ENCODE measurements at places on chromosomes 7 and 10. TPM values are rescaled to one million over a fixed set of nuclear protein-coding genes. Genes with fewer than 3 reads are reported as not detected.

The HOXA4 gene
- 0.98 TPM for total RNA-seq

The AKR1B15 gene
- total RNA-seq, result not detected

The ZNF727 gene
- 2.2 TPM for total RNA-seq

The AZGP1 gene
- 262 TPM for total RNA-seq

The UNCX gene
- not detected for total RNA-seq

The PTPRZ1 gene
- 0.97 TPM for total RNA-seq

The TRIL gene
- 0.83 TPM for total RNA-seq

The KCNH2 gene
- 1.4 TPM for total RNA-seq

DNA sequence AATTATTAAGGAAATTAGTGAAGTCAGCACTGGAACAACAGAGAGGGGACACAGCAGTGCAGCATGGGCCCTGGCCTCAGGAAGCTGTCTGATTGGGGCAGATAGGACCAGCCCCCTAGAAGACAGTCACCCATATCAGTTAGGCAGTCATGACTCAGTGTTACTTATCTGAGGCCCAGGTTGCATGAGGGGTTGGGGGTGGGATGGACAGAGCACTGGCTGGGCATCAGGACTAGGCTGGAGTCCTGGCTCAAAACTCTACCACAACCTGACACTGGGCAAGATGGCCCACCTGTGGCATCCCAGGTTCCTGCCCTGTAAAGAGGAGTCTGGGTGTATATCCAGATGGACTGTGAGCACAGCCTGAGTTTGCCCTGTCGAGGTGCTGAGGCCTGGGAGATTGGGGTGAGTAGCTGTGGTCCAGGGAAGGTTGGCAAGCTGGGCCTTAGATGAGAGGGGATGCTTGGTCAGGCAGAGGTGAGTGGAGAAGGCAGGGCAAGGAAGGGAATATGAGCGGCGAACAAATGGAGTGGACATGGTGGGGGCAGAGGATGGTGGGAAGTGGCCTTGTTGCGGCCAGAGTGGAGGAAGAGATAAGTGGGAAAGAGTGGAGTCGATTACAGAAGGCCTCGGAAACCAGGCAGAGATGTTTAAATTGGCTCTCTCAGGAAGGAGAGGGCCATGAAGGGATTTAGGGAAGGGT, 37.5 kb downstream of the HK1 start:
- no peak for DNase-seq

DNA sequence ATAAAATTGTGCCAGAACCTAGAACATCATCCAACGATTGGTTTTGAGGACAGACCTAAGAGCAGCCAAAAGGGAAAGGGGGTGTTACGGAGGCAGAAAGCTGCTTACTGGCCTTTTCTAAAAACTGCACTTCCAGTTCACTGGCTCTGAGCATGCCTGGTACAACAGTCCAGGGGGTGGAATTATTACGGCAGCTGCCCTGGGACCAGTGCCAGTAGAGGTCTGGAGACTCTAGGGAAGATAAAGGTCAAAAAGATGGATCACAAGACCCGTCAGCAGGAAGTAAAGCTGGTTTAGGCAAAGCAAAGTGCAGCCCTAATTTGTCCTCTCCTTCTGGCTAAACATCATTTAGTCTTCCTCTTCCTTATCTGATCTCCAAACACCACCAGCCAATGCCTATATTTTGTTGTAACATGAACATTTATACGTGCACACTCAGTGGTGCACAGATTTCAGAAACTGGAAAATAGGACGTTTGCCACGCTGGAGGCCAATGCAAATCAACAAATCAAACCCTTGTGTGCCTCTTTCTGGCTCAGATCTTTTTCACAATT, 216.4 kb upstream of the DPP6 start:
- DNase-seq, result peak; percentile 18

DNA sequence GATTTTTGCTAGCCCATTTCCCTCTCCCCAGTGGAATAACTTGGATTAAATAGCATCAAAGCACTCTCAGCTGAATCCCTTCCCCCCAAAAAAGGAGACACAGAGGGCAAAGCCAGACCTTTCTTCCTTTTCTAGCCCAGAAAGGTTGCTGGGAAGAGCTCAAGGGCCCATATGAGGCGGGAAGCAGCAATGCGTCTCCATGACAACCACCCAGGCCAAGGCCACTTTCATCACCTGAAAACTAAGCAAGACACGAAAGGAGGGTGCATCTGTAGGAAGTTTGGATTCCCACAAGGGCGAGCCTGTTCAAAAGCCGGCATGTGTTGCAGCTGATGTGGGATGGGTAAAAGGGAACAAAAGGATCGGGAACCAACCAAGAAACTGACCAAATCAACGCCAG, 229.1 kb downstream of the PLXNA4 start:
- no peak for DNase-seq

GRCh38 chr10:1102416-1102815, 46.2 kb downstream of the WDR37 start:
- no peak for DNase-seq

- no peak for DNase-seq
These were observed 62.8 kb downstream of the ZEB1 start for GRCh38 chr10:31381766-31382316.

- no peak for DNase-seq
These were observed 131.8 kb upstream of the HABP2 start for GRCh38 chr10:113420733-113421675.

DNA sequence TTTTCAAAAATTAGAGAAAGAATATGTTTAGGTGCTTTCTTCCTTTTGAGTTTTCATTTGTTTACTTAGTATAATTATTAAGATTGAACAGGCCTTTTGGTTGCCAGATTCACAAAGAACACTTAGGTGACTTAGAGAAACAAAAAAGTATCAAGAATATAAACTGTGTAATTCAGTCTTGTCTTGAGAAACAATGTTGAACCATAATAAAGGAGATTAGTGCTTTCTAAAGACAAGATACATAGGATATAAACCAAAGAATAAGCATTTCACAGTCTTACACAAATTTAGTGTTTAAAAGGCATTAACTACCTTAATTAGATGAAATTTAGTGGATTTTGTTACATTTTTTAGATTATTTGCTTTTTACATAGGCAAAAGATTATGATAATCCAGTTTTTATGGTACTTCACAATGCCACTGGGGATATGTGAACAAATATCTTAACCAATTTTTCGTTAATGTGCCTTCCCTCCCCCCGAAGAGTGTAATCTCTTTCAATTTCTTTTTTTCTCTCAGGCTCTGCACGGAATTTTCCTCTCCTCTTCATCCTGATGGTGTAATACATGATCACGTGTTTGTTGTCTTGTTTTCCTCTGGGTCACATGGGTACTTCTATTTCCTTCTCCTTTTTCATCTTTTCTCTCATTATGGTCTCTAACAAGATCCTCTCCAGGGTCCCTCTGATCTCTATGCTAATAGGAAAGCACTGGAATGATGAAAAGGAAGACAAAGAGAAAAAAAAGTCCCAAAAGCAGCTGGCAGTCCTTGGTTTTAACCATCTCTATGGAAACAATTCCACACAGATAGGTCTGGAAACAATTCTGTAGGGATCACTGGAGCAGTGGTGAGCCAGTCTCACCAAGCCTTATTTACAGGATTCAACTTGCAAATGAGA, 3.7 kb upstream of the HNRNPH3 start:
- no peak for DNase-seq

DNA sequence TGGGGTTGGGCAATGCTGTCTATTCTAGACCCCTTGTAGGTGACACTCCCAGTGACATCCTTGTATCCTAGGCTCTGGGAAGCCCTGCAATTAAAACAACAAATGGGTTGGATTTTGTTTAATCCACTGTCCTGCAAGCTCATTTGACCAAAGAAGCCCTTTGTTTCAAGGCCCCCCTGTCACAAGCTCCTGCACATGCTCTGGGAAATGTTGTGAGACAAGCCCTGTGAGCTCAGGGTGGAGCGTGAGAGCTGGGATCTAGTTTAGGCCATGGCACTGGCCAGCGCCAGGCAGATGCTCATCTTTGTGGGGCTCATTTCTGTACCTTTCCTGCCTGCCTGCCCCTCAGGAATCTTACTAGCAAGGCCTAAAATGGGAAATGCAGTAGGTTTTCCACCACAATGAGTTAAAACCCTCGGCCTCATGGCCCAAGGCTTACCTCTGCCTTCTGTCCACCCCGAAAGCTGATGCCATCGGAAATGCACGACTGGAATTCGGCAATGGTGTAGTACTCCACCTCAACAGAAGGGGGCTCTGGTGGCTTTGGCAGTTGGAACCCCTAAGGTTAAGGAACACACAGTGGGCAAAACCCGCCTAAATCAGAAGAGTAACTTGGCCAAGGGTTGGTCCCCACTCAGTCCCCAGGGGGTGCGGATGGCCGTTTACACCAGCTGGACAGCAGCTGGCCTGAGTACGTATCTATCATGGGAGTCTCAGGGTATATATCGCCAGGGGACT, 112.0 kb downstream of the NEURL1 start:
- no peak for DNase-seq

GRCh38 chr10:127986531-127987466, 79.9 kb downstream of the PTPRE start:
- no peak for DNase-seq

GRCh38 chr10:12974078-12974477, 27.4 kb downstream of the CCDC3 start:
- no peak for DNase-seq

- DNase-seq, result no peak
These were observed 1069.1 kb upstream of the AUTS2 start for GRCh38 chr7:68529221-68529620.

DNA sequence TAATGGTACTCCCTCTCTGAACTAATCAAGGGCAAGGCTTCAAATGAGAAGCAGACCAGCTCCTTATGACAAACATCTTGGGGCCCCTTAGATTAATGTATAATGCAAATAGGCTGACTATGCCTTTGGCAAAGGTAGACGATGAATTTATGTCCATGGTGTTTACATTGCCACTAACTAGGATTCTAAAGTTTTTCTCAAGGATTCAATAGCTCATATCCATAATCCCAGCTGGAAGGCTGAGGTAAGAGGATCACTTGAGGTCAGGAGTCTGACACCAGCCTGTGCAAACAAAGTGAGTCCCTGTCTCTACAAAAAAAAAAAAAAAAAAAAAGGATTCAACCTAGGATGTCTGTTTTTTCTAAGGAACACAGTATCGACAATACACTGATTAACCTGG, 96.5 kb downstream of the ORC5 start:
- DNase-seq, result no peak

DNA sequence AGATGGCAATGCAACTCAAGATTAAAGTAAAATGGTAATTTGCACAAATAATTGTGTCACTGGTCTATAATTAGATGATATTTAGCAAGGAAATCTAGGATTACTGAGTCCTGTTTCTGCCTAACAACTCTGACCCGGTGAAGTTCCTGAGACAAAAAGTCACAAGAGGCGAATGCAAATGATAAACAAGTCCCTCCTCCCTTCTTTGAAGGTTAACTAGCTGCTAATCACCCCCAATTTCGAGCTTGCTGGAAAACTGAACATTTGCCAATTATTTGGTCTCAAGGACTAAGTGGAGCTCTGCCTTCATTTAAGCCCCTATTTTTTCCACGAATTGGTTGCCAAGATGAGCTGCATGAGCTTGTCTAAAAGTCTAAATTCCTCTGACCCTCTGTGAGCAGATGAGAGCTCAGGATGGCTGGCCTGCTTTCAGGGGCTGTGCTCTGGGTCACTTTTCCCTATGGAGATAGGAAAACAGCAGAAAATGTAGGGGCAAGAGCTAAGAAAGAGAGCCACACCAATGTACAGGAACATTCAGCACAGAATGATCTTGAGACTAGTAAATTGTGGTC, 127.3 kb downstream of the MBL2 start:
- no peak for DNase-seq

- no peak for DNase-seq
These were observed 38.5 kb downstream of the CRTAC1 start for GRCh38 chr10:97991871-97992270.

- DNase-seq, result no peak
These were observed 90.8 kb downstream of the AGMO start for GRCh38 chr7:15470825-15471668.

- DNase-seq, result peak; percentile 13
These were observed 46.7 kb upstream of the ANTXRL start for GRCh38 chr10:46239993-46240683.

DNA sequence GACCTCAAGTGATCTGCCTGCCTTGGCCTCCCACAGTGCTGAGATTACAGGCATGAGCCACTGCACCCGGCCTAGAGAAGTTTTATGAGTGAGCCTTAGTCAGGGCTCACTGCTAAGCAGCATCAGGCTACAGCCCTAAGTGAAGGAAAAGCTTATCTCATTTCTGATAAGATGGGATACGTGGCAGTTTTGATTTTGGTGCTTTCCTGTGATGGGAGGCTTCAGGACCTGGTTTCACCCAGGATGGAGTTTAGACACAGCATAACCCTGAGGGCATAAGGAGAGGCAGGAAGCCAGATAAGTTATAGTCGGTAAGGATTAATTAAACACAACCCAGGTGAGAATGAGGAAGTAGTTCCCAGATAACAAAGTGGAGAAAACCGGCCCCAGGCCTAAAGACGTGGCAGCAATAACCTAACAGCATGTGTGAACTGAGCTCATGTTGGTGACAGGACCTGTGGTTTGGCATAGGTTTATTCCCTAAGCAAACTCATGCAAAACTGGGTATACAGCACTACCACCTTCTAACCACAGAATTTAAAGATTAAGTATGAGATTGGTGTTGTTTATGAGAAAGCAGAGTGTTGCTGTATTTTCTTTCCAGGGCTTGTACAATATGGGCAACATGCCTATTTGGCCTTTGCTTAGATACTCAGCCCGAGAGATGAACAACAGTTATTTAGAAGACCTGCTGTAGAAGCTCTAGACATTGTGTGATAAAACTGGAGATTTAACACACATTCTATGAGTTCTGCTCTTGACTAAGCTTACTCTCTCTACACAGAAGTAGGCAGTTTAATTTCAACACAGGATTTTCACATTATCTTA, 119.4 kb downstream of the COL28A1 start:
- DNase-seq, result no peak

- no peak for DNase-seq
These were observed 1.2 kb upstream of the PALS2 start for GRCh38 chr7:24572016-24572392.

GRCh38 chr10:129652021-129652420, 185.0 kb downstream of the MGMT start:
- peak; percentile 42 for DNase-seq

DNA sequence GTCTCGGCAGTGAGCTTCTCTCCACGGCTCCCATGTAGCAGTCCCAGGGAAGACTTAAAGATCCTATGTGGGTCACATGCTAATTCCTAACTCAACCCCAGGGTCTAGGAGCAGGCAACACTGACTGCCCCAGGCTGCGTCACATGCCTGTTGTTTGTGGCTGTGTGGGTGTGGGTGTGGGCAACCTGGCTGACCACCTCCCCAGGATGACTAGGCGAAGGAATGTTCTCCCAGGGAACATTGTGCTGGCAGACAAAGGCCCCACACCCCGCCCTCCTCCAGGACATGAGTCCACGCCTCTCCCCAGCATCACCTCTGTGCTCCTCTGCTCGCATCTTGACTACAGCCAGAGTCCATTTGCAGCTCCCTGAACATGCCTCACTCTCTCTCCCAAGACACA, 30.3 kb downstream of the SLC29A3 start:
- no peak for DNase-seq

DNA sequence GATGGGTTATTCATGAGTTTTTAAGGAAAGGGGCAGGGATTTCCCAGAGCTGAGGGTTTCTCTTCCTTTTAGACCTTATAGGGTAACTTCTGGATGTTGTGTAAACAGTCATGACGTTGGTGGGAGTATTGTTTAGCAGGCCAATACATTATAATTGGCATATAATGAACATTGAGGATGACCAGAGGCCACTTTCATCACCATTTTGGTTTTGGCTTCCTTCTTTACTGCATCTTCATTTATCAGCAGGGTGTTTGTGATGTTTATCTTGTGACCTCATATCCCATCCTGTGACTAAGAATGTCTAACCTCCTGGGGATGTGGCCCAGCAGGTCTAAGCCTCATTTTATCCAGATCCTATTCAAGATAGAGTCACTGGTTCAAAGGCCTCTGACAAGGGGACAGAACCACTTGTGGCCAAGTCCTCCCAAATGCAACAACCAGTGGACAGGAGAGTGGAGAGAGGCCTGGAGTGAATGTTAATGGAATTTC, 77.3 kb upstream of the RPA3 start:
- DNase-seq, result no peak
